ENCODE measurements at places on chromosomes 3 and 15.

- DNase-seq = no peak
Measured at GRCh38 chr15:74831813-74832495, 5.5 kb downstream of the CPLX3 start.

- DNase-seq = no peak
Measured at GRCh38 chr3:63726656-63727055, 74.2 kb downstream of the SNTN start.

DNA sequence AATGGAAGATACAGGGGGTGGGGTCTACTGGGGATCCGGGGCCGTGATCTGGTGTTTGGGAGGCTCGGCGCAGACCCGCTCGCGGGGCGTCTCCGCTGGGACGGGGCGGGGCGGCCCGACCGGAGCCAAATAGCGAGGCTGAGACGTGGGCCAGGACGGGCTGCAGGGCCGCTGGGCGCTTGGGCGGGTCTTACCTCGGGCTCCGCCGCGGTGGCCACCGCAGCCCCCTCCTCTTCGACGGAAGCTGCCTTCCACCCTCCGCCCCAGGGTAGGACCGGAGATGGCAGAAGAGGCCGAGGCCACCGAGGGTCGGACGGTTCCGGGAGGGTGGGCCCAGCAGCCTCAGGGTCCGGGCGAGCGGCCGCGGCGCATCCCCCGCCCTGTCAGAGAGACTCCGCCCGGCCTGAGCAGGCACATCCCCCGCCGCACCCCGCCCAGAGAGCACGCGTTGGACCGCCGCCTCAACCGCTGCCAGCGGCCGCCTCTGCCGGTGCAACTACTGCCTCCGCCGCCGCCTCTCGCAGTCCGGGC is 399 bp downstream of the MYO9A start:
- peak; percentile 78 for DNase-seq

DNA sequence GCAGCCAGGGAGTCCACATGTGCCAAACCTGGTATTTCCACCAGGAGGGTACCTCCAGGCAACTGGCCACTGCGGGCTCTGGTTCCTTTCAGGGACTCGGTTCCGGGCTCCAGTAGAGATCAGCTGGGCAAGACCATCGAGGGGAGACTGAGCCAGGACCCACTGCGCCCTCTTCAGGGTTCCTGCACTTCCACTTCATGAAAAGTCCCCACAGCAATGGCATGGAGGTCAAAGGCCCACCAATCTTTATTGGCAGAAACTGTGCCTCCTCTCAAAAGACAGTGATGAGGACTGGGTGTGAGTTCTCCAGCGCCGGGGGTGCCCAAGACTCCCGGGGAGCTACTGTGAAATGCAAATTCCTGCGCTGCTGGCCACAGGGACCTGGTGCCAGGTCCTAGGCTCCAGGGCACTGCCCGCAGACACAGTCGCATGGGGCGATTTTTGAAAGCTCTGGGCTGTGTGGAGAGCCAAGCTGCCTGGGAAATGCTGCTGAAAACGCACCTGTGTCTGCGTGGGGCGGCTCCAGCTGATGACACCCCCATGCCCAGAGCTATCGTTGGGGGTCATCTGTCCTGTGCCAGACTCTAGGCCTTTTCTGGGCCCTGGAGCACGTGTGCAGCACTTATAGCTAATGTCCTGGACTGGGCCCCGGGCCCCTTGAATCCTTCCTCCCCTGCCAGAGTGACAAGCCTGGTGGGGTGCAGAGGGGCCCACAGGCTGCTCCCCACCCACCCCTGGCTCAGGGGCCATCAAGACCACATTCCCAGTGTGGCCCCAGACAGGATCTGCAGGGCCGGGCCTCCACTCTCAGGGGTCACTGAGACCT is 144.0 kb downstream of the NSMCE3 start:
- no peak for DNase-seq

DNA sequence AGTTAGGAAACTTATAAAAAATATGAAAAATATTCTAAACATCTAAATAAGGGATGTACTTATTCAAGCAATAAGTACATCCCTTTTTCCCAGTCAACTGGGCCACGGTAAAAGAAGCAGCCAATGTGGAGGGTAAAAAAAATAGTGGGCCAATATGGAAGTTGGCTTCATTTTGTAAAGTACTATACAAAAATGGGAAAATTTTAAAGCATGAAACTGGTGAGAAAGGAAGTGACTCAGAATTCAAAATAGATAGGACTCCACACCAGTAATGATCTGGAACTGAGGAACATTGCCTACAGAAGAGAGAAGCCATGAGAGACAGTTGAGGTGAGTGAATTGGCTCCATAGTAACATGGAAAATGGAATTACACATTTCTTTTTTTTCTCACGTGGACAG is 108.9 kb downstream of the FNDC3B start:
- no peak for DNase-seq

DNA sequence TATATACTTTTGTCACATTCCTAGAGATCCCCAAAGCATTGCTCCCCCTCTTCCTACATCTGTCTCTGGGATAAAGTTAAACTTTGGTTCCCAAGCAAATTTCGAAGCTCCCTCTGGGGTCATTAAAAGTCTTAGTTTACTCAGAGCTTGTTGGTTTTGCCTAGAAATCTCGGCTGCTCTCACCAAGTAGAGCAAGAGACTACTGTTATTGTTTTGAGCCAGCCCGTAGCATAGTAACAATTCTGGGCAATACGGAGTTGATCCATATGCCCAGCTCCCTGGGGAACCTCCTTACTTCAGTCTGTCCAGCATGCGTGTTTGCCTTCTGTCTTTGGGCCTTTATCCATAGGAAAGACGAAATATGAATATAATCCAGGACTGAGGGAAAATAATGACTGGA is 10.0 kb upstream of the P3H2 start:
- DNase-seq = no peak

DNA sequence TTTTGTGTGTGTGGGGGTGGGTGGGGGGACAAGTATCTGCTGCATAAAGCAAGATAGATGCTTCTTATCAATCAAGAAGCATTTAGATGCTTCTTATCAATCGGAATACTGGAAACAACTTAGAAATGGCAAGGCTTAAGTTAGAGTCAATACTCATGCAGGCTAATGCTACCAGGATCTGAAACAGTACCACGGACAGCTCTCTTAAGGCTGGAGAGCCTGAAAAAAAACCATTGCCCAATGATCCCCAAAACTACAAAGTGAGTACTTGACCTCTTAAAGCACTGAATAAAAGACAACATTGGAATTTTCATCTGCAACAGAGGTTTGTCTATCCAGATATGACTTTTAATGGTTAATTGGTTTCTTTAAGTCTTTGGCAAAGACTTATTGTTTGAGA is 262.3 kb downstream of the GAP43 start:
- DNase-seq = peak; percentile 23

DNA sequence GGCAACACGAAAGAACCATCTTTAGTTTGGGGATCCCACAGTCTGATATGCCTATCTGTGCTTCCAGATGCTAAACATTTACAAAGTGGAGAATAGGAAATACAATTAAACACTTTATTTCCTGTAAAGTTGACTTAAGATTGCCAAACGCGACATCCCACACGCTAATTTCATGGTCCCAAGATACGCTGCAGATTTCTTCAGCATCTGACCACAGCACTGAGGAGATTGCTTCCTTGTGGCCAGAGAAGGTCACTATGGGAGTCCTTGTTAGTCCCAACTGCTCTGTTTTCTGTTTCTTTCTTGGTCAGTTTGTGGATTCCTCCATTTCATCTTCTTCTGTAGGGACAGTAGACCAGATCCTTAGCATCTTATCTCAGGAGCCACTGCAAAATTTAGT is 43.3 kb downstream of the ASB7 start:
- no peak for DNase-seq

- no peak for DNase-seq
Measured at GRCh38 chr3:16284633-16285032, 19.6 kb downstream of the OXNAD1 start.

GRCh38 chr3:189138901-189139610 is 32.7 kb upstream of the TPRG1 start:
- DNase-seq = no peak

DNA sequence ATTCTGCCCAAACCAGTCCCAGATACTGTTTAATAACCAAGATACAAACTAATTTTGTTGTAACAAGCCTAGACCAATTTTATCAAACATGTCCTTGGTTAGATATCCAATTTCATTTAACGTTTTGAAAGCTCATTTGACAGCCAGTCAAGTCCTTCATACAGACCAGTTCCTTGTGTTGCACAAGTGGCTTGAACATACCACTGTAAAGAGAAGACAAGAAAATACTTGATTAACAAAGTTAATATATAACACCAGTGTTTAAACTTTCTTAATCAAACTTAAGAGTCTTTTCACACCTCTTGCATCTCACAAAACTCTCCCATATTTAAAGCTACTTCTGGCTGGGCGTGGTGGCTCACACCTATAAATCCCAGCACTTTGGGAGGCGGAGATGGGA is 16.0 kb downstream of the PDE12 start:
- DNase-seq = no peak

DNA sequence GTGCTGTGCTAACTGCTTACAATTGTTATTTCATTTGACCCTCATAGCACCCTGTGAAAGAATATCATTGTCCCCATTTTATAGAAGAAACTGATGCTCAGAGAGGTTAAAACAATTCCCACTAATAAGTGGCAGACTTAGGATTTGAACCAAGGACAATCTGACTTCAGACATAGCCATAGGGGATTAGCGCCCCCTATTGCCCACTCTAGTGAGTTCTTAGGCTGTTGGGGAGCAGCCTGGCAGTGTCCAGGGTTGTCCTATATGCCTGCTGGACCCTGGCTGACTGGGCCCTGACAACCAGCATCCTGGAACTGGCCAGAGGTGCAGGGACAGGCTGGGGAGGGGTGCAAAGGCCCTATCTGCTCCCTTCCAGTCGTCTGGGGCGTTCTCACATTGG is 15.4 kb downstream of the DPH3 start:
- peak; percentile 58 for DNase-seq

DNA sequence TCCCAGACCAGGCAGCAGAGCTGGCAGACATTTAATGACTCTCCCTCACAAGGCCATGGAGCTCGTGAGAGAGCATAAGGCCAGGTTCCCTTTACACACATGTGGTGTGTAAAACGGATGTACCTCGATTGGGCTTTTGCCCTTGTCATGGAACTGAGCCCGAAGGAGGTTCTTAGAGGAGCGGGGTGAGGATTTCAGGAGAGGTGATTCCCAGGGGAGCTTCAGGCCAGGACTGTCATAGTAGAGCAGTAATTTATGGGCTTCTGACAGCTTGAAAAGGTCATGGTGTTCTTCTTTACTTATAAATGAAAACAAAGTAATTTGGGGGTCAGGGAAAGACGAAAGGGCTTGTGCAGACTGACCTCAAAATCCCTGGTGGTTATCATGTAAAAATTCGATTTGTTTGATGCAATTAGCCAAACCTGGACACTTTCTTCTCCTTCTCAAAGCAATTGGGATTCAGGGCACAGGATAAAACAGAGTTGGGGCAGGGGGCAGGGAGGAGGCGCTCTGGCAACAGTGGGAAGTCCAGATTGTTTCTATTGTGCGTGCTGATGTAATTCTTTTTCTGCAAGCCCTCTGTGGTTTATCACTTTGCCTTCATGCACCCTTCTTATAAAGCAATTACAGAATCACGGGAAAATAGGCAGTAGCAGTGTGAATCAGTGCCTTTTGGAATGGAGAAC is 51.0 kb downstream of the CACNA1D start:
- no peak for DNase-seq

DNA sequence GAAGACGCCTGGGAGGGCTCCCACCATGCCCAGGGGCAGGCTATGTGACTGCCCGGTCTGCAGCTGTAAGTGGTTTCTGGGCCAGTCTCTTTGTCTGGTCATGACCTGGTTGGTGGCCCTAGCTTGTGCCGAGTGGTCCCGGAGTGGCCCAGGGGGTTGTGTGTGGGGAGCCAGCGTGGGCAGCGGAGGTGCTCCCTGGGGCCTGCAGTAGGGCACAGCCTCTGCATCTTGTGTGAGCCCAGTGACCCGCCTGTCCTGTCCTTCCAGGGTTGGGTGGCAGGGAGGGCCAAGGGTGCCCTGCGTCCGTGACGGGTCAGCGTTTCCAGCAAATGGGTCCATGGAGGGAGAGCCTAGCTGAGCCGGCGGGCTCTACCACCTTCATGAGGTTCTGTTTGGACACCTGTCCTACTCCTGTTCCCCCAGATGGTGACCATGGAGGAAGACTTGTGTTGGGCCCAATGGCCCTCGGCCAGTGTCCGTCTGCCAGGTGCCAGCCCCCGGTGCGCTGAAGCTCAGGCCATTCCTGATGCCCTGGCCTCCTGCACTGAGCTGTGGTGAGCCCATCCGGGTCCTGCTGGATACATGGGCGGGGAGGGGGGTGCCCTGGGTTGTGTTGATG is 215.4 kb downstream of the SNRPN start:
- peak; percentile 3 for DNase-seq

GRCh38 chr15:66962522-66962921 is 102.9 kb upstream of the SMAD3 start:
- no peak for DNase-seq

DNA sequence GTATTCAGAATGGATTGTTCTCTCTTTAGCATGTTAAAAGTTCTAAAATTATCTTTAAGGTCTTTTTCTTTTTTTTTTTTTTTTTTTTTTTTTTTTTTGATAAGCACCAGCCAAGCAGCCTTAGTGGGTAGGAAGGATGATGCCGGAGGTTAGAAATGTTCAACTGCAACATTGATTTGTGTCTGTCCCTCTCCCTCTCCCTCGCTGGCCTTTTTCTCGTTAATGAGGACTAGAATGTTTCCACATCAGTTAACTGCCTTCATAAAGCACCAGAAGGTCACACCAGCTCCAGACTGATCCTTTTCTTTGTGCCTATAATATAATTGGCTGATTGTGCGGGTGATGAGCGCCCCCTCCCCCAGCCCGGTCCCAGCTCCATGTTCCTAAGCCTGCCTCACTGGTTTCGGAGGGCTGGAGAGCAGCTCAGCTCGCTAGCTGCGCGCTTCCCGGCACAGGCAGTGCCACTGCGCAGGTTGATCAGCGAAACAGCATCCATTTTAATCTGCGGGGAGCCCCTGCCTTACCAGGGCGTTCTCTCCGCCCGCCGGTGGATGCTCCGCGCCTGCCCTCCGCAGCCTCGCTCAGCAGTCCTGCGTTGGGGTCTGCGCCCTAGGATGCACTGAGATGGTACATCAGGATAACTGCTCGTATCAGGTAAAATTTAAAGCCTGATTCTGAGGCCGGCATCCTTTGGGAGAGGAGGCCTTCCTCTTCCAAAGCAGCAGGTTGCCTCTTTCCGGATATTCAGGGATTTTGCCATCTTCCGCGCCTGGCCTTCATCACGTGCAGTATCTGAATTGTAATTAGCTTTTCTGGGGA is 148.9 kb upstream of the IL12A start:
- DNase-seq = peak; percentile 59

DNA sequence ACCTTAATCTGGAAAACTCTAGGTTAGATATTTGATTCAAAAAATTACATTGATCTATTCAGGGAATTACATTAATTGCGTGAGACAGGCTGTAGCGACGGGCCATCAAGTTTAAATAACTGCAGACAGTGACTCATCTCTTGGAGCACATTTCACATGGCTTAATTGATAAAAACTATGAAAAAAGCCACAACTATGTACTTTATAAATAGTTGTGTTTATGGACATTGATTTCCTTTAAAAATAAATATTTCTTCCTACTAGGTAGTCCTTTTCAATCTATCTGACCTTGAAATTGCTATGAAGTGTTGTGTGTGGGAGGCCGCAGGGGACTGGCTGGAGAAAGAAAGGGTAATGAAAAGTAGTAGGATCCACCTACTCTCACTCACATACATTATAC is 157.8 kb downstream of the IL1RAP start:
- no peak for DNase-seq

Measured in endothelial cell (in vitro differentiated cells).